ENCODE measurements at places on chromosomes 1 and 21.

- DNase-seq: no peak
These were observed 53.3 kb upstream of the TSPAN2 start for GRCh38 chr1:115142616-115143015.

- no peak for DNase-seq
These were observed 79.0 kb downstream of the RUNX1 start for GRCh38 chr21:34970167-34970500.

DNA sequence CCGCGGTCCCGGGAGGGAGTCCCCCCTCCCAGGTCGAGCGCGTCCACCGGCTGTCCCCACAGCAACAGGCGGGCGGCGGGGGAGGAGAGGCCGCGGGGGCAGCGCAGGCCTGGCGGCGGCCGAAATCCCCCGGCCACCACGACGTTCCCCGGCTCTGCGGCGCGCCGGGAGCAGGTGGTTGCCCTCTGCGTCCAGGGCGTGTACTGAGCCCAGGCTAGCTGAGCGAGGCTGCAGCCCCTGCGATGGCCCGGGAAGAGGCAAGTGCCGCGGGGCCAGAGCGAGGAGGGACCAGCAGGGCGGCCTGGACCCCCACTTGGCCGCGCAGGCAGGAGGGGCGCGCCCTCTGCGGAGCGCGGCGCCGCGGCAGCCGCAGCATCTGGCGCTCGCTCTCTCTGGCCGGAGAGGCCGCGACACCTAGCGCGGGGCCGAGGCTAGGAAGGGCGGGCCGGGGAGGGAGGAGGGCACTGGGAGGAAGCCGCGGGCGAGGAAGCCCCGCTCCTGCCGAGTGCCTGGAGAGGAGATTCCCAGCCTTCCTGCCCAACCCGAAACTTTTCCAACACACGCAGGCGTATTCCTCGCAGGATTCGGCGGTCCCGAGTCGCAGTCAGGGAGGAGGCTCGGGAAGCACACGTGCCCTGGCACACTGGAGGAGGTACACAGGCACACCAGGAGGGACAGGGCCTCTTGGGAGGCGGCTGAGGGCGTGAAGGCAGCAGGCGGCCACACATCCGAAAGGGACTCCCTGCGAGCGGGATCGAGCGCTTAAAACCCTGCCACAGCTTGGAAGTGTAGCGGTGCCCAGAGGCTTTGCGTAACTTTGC is 4.9 kb upstream of the PROX1 start:
- DNase-seq: no peak

DNA sequence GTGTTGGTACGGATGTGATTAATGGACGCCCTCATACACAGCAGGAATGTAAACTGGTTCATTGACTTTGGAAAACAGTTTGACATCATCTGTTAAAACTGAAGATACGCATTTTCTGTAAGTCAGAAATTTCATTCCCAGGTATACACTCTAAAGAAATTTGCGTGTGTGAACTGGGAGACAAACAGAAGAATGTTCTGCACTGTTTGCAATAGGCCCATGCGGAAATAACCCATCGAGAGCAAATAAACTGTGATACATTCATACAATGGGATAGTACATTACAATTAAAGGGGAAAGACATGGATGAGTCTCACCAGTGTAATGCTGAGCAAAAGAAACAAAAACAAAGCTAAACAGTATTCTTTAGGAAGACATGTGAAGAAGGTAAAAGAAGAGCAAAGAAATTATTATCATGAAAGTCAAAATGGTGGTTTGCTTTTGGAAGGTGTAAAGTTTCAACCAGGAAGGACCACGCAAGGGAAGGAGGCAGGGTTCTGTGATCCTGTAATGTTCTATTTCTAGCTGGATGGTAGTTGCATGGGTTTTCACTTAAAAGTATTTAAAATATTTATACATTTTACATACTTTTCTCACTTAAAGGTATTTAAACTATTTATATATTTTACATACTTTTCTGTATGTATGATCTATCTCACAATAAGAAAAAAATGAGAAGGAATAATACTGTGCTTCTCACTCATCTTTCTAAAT is 30.3 kb downstream of the INTS7 start:
- no peak for DNase-seq

GRCh38 chr1:22443332-22443731 is 8.3 kb upstream of the ZBTB40 start:
- DNase-seq: no peak

GRCh38 chr1:61724506-61724812 is 482 bp downstream of the TM2D1 start:
- no peak for DNase-seq

GRCh38 chr1:205670150-205670446 is 10.2 kb downstream of the SLC45A3 start:
- no peak for DNase-seq

GRCh38 chr1:234214129-234214910 is 158.9 kb upstream of the COA6 start:
- DNase-seq: peak; percentile 24
